Mesendoderm (in vitro differentiated cells): ENCODE measurements at places on chromosomes 4 and X.

- no peak overlapping the region for H3K27ac ChIP-seq
- H3K36me3 ChIP-seq, result no peaks in the 10 kb centered on the region
- H3K4me3 ChIP-seq, result no peak overlapping the region
These were observed 43.1 kb upstream of the GPR78 start for GRCh38 chr4:8537041-8537461.

DNA sequence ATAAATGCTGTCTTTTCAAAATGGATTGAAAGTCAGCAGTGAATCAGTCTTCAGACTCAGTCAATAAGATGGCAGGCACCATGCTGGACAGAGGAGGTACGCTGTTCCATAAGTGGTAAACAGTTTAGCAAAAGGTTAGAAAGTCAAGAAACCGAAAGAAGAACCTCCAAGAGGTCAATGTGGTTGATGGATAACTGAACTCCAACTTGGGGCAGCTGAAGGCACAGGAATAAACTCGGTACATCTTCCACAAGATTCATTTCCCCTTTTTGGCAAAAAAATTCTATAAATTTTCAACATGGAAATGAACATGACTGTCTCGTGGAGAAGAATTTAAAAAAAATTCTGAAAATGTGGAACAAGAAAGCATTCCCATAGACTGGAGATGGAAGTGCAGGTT is 18.4 kb upstream of the SEL1L3 start:
- H3K4me1 ChIP-seq, result no peaks in the 10 kb centered on the region
- no peaks in the 10 kb centered on the region for H3K36me3 ChIP-seq
- no peak for DNase-seq
- no peaks in the 10 kb centered on the region for H3K27me3 ChIP-seq

GRCh38 chr4:31538877-31539276 is 818.7 kb downstream of the PCDH7 start:
- H3K27ac ChIP-seq, result no peak overlapping the region
- no peak overlapping the region for H3K4me3 ChIP-seq
- DNase-seq, result peak; percentile 15

- no peak overlapping the region for H3K4me3 ChIP-seq
- no peaks in the 10 kb centered on the region for H3K36me3 ChIP-seq
- H3K27ac ChIP-seq, result no peak overlapping the region
- no peak for DNase-seq
- no peaks in the 10 kb centered on the region for H3K27me3 ChIP-seq
These were observed 42.2 kb upstream of the CXCL8 start for GRCh38 chr4:73698217-73698616.

GRCh38 chr4:15173251-15173650 is 171.0 kb downstream of the CPEB2 start:
- H3K36me3 ChIP-seq, result no peaks in the 10 kb centered on the region
- H3K4me1 ChIP-seq, result no peaks in the 10 kb centered on the region
- no peaks in the 10 kb centered on the region for H3K27me3 ChIP-seq
- H3K27ac ChIP-seq, result no peak overlapping the region
- DNase-seq, result no peak

GRCh38 chr4:15805583-15806517 is 27.7 kb downstream of the CD38 start:
- DNase-seq, result peak; percentile 82
- no peak overlapping the region for H3K4me3 ChIP-seq
- H3K36me3 ChIP-seq, result no peaks in the 10 kb centered on the region
- no peaks in the 10 kb centered on the region for H3K4me1 ChIP-seq
- no peak overlapping the region for H3K27ac ChIP-seq

DNA sequence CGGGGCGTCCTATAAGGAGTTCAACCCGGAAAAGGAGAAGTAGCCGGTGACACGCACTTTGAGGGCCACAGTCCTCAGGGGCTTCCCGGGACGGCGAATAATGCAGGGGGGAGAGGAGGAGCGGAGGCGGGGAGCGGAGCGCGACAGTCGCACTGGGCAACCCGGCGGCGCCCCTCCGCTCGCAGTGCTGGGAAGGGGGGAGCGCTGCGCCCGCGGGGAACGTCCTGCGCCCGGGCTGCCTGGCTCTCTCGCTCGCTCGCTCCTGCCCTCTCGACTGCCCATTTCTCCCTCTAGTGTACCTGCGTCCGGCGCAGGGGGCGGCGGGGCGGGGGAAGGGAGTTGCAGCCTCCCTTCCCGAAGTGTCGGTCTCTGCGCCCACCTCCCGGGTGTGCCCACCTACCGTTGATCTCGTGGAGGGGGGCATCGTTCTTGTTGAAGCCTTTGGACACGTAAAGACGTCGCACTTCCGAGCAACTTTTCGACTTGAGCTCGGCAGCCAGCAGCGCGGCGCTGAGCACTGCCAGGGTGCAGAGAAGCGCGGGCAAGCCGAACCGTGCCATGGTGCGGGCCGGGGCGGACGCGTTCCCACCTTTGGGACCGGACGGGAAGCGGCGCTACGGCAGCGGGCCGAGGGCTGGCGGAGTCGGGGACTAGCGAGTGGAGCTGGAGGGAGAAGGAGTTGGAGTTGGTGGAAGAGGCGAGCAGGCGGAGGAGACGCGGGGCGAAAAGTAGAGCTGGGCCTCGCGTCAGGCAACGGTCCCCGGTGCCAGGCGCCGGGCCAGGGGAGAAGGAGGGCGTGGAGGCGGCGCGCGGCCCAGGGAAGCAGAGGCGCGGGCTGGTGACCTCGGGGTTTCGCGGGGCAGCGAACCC is 648 bp downstream of the GPC4 start:
- H3K27me3 ChIP-seq, result no peaks in the 10 kb centered on the region
- H3K4me3 ChIP-seq, result peak overlapping the region; percentile 71
- no peaks in the 10 kb centered on the region for H3K36me3 ChIP-seq
- no peak for DNase-seq
